ENCODE measurements at places on chromosomes 2 and 18.

DNA sequence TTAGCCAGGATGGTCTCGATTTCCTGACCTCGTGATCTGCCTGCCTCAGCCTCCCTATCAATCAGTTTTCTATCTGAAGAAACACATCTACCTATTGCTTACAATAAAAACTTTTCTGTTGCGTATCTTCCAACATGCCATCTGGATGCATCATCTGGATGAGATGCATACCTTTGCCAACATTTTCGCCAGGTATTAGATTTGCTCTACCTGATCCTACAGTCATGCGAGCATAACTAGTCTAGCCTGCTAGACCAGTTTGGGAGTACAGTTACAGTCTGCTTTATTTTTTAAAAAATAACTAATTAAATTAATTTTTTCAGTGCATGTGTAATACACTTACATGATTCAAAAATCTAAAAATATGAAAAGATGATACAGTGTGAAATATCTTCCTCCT, 334.0 kb upstream of the MEX3C start:
- no peak for DNase-seq

GRCh38 chr2:2838548-2838845, 507.4 kb upstream of the MYT1L start:
- no peak for DNase-seq

- no peak for DNase-seq
Observed at GRCh38 chr2:37664231-37664643, 7.2 kb downstream of the CDC42EP3 start.

GRCh38 chr18:35083174-35083712, 42.0 kb downstream of the MAPRE2 start:
- no peak for DNase-seq

- DNase-seq, result no peak
Observed at GRCh38 chr2:100260712-100261620, 61.3 kb downstream of the LONRF2 start.

DNA sequence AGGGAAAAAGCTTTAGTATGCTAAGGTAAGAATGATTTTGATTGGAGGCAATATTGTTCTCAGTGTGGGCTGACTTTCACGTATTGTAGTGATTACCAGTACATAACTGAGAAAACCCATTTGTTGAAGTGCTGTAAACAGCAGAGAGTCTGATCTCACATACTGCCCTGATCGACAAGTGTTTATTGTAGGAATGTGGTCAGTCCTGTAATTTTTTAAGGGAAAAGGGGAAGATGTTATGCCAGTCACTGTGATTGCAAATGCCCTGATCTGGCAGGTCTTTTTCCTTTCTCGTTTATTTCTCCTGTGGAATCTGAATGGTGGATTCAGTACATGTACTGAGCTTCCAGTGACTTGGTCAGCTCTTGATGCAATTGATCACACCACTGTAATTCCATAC, 11.5 kb downstream of the SPATS2L start:
- no peak for DNase-seq

DNA sequence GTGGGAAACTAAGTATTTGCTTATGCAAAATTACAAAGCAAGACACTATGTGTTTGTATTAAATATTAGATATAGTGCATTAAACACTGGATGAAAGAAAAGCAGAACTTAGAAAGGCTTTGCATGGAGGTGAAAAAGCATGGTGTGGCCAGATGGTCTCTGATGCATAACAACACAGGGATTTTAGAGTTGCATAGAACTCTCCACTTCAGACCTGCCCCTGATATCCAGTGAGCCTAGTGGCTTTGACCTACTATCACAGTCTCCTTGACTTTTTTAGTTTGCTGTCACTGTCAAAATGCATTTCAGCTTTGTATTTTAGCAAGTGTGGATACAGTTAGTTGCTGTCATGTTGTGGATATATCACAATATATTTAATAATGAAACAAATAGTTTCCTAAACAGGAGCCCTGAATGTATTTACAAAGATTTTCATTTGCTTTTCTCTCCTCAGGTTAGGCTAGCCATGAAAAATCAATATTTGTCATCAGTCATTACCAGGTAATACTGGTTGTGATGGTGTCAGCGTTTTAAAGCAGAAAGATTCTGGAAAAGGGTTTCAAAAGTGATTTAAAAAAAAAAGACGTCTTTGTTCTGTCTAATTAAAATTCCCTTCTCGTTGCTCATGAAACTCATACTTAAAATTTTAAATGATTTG, 5.2 kb downstream of the CSRNP3 start:
- no peak for DNase-seq

- no peak for DNase-seq
Observed at GRCh38 chr2:31267437-31268120, 33.6 kb downstream of the EHD3 start.

GRCh38 chr2:45964223-45964841, 312.9 kb downstream of the PRKCE start:
- no peak for DNase-seq

DNA sequence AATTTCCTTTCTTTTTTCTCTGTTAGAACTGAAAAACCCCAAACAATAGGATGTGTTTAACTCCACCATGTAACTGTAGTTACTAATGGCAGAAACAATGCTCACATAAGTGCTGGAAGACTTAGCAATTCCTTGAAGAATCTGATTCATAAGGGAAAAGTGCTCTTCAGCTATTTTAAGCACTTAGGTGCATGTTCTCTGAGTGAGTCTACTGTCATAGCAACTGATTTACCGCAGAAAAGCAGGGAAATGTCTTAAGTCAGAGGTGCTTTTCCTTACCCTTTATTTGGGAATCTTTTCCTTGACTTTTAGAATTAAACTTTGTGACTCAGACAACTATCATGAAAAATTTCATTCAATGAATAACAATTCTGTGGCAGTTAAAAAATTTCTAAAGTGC, 65.4 kb upstream of the NABP1 start:
- no peak for DNase-seq

DNA sequence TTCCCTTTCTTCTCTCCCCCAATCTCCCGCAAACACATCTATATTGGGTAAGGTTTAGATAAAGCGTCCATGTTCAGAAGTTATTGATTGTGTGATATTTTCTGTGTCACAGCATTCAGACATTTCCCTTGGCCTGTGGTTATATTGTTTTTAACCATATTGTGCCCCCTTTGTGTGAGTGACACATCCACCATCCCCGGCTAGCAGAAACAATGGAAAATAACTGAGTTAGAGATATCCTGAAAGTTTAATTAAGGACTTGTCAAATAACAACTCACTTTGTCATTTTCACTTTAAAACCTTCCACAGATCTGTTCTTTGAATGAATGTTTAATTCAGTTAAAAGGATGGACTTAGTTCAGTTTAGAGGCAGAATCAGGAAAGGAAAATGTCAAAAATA, 151.0 kb downstream of the KCNJ3 start:
- DNase-seq, result no peak

- no peak for DNase-seq
Observed at GRCh38 chr2:150866431-150866830, 379.0 kb upstream of the RND3 start.

DNA sequence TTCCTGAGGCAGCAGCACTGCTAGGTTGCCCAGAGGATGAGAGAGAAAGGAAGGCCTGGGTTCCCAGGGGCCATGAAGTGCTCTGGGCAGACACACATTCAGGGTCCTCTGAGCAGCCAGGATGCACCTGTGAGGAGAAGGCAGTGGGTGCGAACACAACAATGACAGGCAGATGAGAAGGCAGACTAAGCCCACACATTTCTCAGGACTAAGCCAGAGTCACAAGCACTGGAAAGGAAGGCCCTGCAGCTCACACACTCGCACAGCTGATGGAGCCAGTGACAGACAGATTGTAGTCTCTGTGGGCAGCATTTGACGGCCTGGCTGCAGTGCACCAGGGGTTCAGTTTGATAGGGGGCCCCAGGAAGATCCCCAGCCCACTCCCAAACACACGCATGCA, 61.8 kb downstream of the ARHGEF4 start:
- no peak for DNase-seq

DNA sequence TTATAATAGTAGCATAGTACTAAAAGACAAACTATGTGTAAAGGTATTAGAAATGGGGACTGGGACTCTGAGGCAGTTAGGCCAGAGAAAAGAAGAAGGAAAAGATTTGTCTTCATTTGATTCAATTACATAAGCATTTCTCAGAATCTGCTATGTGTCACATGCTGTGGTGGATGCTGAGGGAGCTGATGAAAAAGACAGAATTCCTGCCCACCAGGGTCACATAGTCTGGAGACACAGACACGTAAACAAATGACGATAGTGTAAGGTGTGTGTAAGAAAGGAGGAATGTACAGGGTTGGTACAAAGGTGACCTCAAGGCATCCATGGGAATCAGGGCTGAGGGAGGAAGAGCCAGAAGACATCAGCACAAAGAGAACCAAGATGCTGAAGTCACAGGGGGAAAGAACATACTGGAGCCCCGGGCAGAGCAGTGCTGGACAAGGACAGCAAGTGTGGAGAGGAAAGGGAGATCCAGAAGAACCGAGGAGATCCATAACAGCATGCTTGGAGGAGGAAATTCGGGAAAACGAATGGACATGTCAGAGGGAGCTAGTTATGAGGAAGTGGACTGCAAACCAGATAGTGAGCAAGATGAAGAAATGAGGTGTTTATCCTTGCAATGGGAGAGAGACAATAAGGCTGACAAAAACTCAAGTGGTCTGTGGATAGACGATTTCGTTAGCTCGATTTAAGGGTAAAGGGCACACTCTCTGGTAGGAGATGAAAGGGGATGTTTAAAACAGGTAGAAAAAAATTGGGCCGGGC, 1.2 kb upstream of the MAPRE3 start:
- no peak for DNase-seq

DNA sequence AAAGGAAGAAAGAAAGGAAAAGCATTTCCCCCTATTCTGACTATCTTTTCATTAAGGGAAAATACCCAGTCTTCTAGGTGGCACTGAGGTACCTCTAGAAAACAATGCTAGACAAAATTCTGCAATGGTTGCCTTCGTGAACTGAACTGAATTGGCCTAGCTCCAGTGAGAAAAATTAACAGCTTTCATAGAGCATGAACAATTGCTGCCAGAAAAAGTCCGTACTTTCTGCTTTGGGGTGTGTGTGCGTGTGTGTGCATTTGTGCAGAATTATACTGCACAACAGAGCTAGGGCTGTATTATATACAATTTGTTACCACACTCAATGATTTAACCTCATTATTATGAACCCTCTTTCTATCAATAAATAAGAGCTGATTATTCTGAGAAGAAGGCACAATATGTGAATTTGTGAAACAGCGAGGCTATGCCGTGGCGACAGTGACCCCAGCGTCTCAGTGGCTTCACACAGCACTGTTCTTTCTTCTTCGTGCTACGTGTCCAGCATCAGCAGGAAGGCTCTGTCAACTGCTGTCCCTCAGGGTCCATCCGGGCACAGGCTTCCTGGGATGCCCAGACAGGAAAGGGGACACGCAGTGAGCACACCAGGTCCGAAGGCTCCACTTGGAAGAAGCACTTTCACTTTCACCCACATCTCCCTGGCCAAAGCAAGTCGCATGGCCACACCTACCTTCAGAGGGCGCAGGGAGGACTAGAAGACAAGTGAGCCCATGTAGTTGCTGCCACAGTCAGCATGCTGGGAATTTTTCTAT, 47.5 kb downstream of the PTGR3 start:
- peak; percentile 15 for DNase-seq

DNA sequence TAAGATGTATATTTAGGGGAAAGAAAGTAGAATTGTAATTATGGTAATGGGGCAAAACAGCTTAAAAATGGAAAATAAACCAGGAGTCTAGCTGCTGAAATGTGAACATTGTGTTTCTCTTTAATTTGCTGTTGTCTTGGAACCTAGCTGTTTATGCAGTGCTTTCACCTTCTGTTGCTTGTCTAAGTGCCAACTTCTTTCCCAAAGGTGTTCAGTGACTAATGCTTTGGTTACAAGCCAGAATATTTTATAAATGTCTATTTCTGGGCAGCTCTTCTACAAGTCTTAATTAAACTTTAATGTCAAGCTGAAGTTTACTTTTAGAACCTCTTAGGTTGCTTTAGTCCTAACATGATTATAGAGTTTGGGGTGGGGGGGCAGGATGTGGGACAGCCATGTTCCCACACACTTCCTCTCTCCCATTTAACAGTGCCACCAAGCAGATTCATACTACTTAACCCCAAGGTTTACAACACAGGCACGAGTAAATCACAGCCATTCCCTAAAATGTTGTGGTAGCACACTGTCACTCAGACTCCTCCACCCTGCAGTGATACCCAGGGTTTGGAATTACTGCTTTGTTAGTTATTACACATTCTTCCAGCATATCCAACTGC, 60.6 kb downstream of the ITGA4 start:
- DNase-seq, result no peak

- no peak for DNase-seq
Observed at GRCh38 chr2:36473230-36473629, 117.7 kb downstream of the CRIM1 start.

GRCh38 chr2:30421604-30422443, 25.2 kb upstream of the LCLAT1 start:
- DNase-seq, result peak; percentile 44

GRCh38 chr2:98693477-98693876, 37.5 kb downstream of the MGAT4A start:
- no peak for DNase-seq

DNA sequence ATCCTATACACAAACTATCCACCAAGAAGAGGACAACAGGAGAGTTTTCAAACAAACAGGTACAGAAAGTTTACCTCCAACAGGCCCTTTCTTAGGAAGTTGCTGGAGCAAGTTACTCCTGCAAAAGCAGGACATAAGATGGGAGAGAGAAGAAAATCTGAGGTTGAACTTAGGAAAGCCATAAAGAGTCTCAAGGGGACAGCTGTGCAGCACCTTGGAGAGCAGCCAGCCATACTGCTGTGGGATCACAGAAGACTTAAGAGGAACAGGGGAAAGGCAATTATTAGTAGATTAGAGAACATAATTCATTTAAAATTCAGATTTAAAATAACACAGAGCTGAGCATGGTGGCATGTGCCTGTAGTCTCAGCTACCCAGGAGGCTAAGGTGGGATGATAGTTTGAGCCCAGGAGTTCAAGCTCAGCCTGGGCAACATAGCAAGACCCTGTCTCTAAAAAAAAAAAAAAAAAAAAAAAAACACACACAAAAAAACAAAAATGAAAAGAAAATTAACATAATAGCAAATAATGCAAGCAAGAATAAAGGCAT, 148.1 kb upstream of the SIX3 start:
- DNase-seq, result no peak

DNA sequence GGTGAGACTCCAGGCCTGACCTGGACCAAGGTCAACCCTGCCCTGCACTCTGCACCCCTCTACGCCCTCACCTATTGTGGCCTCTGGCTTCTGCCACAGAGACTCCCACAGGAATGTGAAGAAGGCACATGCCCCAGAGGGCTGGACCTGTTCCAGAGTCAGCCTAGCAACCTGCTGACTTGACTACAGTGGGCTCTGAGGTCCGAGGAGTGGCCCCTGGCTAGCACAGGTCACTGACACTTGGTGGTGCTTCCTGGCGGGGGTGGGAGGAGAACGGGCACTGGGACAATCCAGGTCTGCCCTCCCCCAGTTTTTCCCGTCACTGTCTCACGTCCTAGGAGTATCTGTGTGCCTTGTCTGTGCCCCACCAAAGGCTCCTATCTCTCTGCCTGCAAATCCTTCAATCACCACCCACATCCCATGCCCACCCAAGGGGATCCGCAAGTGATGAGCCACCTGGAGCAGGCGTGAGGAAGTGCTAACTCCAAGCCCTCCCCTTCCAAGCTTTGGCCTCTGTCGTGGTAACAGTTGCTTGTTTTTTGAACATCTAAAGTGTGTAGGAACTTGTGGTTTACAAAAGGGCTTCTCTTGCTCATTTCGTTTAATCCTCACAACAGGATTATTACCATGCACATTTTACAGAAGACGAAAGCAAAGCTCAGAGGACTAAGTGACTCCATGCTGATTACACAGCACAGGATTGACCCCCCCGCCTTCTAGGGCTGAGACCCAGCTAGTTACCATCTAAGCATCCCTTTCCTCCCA, 86.2 kb downstream of the MCFD2 start:
- DNase-seq, result no peak

Measured in activated naive CD8-positive, alpha-beta T cell treated with anti-CD3 and anti-CD28 coated beads for 36 hours (primary cell).